ENCODE measurements at places on chromosomes 1 and 21. TPM values are rescaled to one million over a fixed set of nuclear protein-coding genes. Genes with fewer than 3 reads are reported as not detected.

DNA sequence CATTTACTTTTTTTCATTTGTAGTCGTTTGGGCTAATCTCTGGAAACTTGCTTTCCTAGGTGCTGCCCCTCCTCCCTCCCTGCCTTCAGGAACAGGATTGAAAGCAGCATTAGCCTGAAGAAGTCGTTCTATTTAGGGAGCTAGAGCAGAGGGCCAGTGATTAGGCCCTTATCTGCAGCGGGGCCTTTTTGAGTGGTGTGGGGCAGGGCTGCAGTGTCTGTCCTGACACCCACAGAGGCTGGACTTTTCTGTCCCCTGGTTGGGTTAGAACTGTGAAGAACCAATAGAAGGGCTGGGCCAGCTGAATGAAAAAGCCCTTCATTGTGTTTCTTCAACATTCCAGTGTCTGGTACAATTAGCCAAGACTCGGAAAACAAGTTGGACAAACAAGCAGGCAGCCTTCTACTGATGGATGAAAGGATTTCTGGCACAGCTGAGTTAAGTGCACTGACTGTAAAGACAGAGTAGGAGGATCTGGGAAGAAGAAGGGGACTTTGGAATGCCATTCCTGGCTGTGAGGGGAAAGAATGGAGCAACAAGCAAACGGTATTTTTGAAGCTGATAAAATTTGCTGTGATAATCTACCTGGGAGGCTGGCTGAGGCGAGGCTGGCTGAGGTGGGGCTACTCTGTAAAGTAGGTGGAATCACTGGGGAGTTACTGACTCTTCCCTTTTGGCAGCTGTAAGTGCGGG is 9.7 kb downstream of the MACF1 start:
- no peak for DNase-seq
- H3K4me3 ChIP-seq, result no peak overlapping the region
- H3K36me3 ChIP-seq, result no peaks in the 10 kb centered on the region
- H3K4me1 ChIP-seq, result peaks cover 13% of the 10 kb centered on the region
- H3K27me3 ChIP-seq, result no peaks in the 10 kb centered on the region

- no peak overlapping the region for H3K4me3 ChIP-seq
- DNase-seq, result no peak
- no peaks in the 10 kb centered on the region for H3K36me3 ChIP-seq
- no peak overlapping the region for H3K27ac ChIP-seq
- peaks cover 21% of the 10 kb centered on the region for H3K4me1 ChIP-seq
- H3K27me3 ChIP-seq, result no peaks in the 10 kb centered on the region
Observed at GRCh38 chr1:192527950-192528349, 47.6 kb upstream of the RGS1 start.

The OPTC gene
- not detected for total RNA-seq

DNA sequence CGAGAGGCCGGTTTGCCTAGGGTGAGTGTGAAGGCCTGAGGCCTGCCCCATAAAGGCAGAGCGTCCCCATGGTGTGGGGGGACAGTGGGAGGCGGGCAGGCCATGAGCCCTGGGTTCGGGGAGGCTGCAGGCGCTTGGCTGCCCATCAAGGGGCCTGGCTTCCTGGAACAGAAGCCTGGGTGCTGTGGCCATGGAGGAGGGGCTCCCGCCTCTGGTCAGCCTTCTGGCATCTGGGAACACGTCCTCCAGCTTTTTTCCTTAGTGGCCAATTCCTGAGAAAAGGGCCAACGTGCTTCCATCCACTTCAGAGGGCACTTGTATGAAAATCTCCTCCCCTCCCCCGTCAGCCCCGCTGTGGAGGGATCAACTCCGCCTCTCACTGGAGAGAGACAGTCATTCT is 58.7 kb downstream of the PRDM16 start:
- no peaks in the 10 kb centered on the region for H3K36me3 ChIP-seq
- H3K4me1 ChIP-seq, result no peaks in the 10 kb centered on the region
- no peak overlapping the region for H3K4me3 ChIP-seq
- DNase-seq, result no peak
- H3K27me3 ChIP-seq, result no peaks in the 10 kb centered on the region
- H3K27ac ChIP-seq, result no peak overlapping the region

GRCh38 chr1:14630986-14631385 is 32.5 kb downstream of the KAZN start:
- DNase-seq, result no peak
- no peaks in the 10 kb centered on the region for H3K36me3 ChIP-seq
- no peak overlapping the region for H3K4me3 ChIP-seq

DNA sequence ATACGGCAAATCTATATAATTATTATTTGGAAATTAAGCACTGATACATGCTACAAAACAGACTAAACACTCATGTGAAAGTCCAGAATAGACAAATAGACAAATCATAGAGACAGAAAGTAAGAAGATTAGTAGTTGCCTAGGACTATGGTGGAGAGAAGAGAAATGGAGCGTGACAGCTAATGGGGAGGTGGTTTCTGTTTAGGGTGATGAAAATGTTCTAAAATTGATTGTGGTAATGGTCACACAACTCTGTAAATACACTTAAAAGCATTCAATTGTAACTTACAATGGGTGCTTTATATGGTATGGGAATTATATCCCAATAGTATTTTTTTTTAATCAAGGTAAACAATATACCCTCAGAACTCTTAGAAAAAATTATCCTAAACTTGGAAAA is 20.4 kb upstream of the ITLN2 start:
- DNase-seq, result no peak
- no peak overlapping the region for H3K4me3 ChIP-seq
- no peak overlapping the region for H3K27ac ChIP-seq
- no peaks in the 10 kb centered on the region for H3K36me3 ChIP-seq
- H3K27me3 ChIP-seq, result no peaks in the 10 kb centered on the region
